ENCODE measurements at places on chromosomes 6 and 20.

DNA sequence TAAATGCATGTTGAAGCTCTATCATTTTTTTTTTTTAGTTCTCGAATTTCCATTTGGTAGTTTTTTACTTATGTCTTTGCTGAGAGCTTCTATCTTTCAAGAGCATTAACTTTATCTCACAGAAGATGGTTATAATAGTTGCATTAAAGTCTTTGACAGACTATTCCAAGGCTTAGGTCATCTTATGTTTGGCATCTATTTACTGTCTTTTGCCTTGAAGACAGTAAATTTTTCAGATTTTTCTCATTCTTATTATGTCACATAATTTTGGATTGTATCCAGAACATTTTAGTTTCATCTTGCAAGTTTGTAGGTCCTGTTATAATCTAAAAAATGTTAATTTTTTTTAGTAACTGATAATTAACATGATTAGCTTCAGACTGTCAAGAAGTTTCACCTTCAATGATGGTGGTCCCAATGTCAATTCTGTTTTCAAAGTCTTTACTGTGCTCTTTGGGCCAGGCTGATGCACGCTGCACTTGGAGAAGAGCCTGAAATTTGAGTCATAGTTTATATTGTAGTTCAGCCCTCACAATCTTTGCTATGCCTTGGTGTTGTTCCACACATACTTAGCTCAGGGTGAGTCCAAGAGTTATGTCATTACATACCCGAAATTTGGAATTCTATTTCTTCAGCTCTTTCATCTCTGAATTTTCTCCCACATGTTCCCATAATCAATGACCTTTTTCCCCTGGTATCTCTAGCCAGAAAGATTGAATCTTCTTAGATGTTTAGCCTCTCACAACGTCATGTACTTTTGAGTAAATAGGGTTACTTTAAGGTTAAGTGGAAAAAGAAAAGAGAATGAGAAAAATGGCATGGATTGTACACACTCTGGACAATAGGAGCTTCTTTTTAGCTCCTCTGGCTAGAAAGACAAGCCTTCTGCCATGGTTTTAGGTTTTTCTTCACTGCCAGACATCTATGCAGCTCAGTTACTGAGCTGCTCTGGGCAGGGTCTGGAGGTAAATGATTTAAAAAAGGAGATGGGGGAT lies 110.3 kb upstream of the BTBD3 start:
- no peak for DNase-seq

DNA sequence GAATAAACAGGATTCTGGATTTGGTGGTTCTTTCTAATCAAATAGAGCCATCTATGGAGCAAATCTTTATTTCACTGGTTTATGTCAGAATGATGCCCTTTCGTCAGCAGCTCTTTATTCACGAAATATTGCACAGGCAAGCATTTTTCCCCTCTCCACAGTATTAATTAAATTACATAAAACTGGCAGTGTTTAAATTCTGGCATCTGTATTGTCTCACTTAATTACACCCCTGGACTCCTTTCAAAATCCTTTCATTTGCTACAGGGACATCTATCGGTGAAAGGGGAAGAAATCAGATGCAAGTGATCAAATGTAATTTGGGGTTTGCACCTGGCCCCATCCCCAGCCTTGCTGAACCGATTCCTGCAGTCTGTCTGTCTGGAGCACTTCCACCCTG lies 801.9 kb downstream of the QKI start:
- DNase-seq = no peak

DNA sequence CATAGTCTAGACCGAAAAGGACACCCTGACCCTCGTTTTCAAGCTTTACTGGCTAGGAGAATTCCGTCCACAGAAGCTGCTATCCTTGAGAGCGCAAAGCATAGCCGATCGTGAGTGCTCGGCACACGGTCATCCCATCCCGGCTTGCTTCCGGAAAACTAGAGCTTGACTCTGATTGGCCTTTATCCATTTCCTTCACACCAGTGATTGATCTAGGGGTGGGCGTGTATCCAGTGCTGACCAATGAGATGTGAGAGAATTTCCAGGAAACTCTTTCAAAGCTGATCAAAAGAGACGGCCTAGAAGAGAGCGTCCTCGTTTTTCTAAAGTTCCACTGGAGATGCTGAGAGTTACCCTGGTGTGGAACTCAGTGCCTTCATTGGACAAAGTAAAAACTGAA lies 41.0 kb upstream of the NFATC2 start:
- peak; percentile 41 for DNase-seq

GRCh38 chr6:121828146-121828886 lies 392.9 kb downstream of the GJA1 start:
- DNase-seq = no peak

All from NCI-H2029 treated with DMSO at 0.1 percent for 48 hours (cell line).